Calu3 (cell line): ENCODE measurements at places on chromosomes 16 and 17.

- DNase-seq: peak; percentile 55
These were observed 70.5 kb downstream of the RBBP6 start for GRCh38 chr16:24609740-24610415.

DNA sequence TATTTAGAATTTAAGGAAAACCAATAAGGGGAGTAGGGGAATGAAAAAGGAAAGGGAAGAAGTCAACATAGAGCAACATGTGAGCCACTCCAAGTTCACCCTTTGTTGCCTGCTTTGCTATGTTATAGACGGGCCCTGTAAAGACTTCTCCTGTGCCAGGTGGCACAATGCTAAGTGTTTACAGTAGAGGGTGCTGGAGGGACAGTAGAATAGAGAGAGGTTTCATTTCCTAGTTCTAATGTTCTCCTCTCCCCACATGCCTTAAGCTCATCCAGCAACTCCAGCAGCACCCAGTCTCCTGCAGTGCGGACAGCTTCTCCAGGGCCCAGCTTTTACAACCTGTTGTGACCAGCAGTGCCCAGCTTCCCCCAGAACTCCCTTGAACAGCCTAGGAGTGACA is 468.0 kb downstream of the HS3ST3B1 start:
- DNase-seq: no peak

DNA sequence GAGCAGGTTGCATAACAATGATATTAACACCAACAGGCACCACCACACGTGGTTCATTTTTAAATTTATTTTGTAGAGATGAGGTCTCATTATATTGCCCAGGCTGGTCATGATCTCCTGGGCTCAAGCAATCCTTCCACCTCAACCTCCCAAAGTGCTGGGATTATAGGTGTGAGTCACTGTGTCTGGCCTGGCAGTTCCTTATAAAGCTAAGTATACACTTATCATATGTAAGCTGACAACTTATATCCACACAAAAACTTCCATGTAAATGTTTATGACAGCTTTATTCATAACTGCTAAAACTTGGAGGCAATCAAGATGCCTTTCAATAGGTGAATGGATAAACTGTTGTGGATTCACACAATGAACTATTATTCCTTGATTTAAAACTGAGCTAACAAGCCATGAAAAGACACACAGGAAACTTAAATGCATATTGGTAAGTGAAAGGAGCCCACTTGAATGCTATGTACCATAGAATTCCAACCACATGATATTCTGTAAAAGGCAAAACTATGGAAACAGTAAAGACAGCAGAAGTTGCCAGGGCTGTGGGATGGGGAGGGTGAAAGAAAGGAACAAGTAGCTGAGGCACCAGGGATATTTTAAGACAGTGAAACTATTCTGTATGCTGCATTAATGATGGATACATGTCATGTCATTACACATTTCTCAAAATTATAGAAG is 156.5 kb upstream of the KCNJ18 start:
- DNase-seq: no peak

GRCh38 chr17:59972778-59973177 is 8.2 kb upstream of the RNFT1 start:
- no peak for DNase-seq

GRCh38 chr17:82483836-82484235 is 25.3 kb downstream of the NARF start:
- DNase-seq: no peak

DNA sequence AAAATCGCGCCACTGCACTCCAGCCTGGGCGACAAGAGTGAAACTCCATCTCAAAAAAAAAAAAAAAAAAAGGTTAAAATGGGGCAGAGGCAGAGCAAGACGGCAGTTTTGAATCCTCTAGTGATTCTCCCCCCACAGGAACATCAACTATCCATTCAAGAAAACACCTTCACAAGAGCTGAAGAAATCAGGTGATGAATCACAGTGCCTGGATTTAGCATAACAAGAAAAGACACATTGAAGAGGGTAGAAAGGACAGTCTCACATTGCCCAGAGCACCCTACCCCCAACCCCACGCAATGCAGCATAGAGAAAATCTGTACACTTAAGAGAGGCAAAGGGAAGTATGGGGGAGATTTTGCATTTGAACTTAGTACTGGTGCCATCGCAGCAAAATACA is 28.8 kb upstream of the RNF43 start:
- DNase-seq: no peak

DNA sequence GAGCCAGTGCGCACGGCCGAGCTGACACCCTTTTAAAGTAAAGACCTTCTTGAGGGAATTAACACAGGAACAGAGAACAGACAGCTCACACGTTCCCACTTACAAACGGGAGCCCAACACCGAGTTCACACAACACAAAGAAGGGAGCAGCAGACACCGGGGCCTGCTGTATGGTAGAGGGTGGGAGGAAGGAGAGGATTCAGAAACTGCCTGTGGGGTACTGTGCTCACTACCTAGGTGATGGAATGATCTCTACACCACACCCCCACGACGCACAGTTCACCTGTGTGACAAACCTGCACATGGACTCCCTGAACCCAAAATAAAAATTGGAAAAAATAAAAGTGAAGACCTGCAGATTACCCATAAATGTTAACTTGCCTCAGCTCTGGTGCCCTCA is 32.5 kb downstream of the TMC6 start:
- DNase-seq: no peak

DNA sequence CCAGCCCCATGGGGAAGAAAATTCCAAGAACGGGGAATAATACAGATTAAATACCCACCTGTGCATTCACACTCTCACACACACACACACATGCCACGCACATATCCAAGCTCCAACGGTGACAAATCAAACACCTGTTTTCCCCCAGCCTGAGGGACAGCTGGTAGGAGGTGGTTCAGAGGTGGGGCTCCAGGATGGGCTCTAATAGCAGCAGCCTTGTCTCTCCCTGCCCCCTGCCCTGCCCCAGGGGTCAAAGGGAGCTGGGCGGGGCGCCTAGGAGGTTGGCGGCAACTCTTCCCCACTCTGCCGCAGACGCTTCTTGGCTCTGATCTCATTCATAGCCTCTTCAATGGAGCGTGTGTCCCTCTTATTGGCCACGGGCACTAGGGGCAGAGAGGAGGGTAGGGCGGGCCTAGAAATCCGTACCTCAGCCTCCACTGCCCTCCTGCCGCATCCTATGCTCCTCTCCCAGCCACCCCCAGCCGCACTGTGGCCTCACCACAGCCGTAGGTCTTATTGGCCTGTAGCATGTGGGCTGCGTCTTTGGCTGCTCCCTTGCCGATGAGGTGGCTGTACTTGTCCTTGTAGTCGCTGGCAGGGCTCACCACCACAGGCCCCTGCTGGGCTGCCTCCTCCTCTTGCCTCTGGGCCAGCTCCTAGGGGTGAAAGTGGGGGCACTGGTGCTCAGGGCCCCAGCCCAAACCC is 8.2 kb downstream of the SPAG7 start:
- no peak for DNase-seq

GRCh38 chr16:86761111-86762031 is 183.0 kb downstream of the FOXL1 start:
- peak; percentile 84 for DNase-seq

DNA sequence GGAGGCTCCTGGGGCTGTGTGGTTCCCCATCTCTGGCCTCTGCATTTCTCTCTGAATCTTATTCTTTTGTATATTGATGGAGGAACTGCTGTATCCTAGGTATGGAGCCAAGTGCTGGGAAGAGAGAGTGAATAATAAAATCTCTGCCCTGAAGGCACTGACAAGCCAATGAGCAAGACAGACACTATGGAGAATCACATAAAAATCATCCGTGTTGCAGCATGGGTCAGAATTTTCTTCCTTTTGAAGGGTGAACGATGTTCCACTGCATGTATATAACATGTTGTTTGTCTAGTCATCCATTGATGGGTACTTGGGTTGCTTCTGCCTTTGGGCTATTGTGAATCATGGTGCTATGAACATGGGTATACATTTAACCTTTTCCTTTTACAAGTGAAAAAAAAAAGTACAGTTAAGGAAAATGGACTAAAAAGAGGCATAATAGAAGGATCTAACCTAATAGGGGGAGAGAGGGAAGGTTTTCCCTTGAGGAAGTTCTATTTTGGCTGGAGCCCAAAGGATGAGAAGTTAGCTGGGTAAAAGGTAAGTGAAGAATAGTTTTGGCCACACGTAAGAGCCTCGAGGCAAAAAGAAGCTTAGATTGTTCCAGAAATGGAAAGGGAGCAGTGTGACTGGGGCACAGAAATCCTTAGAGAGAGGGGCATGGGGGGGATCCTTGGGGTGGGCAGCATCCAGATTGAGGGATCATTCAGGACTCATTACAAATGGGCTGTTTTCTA is 32.3 kb upstream of the GNA13 start:
- no peak for DNase-seq

- no peak for DNase-seq
These were observed 47.6 kb downstream of the IL21R start for GRCh38 chr16:27449434-27450195.

DNA sequence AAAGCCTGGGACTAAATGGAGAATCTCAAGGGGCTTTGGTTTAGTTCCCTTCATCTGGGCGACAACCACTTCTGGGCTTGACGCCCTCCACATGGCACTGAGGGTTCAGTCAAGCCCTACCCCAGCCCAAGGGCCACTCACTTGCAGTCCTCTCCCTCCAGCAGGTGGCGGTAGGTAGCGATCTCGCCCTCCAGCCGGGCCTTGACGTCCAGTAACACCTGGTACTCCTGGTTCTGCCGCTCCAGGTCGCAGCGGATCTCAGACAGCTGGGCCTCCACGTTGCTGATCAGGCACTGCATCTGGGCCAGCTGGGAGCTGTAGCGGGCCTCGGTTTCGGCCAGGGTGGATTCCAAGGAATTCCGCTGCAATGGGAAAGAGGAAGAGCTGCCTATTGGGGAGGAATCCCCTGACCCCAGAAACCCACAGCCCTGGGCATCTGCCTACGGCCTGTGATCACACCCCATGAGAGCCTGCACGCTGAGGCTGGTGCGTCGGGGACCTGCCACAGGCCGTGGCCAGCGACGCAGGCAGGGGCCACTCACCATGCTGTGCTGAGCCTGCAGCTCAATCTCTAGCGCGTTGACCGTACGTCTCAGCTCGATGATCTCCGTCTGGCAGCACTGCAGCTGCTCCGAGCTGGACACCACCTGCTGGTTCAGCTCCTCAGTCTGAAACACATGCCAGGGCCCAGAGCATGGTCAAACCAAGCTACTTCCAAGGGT is 2.7 kb downstream of the KRT36 start:
- DNase-seq: peak; percentile 46

DNA sequence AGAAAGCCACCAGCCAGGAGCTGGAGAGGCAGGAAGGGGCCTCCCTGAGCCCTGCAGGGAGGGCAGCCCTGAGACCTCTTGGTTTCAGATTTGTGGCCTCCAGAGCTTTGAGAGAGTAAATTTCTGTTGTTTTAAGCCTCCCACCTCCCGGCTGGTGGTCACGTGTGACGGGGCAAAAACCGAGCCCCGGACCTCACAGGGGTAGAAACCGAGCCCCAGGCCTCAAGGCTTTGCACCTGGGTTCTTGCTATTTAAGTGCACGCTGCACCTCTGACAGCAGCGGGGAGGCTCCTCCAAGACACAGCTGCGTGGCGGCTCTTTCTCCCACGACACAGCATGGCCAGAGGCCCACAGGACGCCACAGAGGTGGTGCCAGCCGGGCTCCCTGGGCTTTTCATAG is 17.4 kb upstream of the ZC3H18 start:
- no peak for DNase-seq

DNA sequence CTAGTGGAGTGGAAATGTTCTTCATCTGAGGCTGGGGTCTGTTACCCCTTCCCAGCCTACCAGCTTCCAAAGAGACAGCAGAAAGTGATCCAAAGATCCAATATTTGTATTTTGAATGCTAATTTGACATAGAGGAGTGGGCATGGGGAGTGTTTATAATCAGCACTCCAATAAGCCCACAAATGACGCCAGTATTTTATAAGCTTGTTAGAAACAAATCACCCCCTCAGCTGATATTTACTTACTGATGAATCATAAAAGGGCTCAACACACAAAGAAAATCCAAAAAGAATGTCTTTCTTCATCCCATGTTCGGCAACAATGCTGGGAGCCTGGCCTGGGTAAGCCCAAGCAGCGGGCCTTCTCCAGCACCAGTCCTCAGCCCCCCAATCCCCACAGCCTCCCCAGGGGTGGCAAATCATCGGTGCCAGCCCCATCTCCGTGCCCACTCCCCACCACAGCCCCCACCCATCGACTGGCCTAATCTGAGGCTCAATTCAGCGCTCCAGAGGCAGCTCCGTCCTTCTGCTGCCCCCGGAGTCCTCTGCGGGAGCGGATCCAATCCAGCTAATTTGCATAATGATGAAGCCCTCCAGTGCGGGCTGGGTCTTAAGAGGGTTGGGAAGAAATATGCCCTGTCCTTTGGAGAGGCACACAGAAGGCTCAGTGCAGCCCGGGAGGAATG is 169.5 kb downstream of the C16orf78 start:
- DNase-seq: no peak

DNA sequence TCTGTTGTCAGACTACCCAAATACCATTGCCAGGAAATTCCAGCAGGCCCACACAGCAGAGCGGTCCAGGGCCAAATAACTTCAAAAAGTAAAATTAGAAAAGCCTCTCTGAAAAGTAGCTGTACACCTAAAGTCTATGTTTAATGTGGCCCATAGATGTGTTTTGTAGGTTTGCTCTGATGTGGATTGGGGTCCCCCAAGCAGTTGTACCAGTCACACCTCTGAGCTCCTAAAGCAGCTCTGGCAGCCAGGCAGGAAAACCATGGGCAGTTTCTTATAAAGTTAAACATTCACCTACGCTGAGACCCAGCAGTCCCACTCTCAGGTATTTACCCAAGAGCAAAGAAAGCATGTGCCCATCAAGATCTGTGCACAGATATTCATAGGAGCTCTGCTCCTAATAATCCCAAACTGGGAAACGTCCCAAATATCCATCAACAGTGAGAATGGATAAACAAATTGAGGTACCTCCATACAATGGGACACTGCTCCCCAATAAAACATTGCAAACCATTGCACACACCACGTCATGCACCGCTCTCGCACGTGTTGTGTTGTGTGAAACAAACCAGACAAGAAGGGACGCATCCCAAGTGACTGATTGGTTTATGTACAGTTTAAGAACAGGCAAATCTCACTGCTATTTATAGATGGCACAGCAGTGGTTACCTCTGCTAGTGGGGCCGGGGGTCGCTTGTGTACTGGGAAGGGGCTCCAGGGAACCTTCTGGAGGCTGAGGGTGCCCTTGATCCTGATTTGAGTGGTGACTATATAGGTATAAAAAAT is 15.8 kb upstream of the PRM1 start:
- no peak for DNase-seq

DNA sequence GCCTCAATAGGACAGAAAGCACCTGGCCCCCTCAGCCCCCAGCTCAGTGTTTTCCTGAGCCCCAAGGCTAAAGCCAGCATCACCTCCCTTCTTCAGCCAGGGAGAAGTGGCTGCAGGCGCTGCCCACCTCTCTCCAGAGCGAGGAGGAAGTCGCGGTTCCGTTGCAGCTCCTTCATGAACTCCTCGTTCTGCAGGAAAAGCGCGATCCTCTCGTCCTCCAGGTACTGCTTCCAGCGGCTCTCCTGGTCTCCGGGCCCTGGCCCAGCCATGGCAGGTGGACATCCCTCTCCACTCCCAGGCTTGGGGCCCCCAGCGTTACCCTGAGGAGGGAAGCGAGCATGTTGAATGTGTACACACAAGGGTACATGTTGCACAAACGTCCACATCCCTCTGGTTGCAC is 22.7 kb upstream of the MRPS23 start:
- no peak for DNase-seq
